Calu3 (cell line): ENCODE measurements at places on chromosomes 6 and 20. TPM values are rescaled to one million over a fixed set of nuclear protein-coding genes. Genes with fewer than 3 reads are reported as not detected.

SLC9A8 gene
- total RNA-seq = 30.0 and 31.7 TPM in 2 replicates

B3GAT2 gene
- 0.09 and 0.10 TPM in 2 replicates for total RNA-seq

PTGIS gene
- 0.26 and 0.29 TPM in 2 replicates for total RNA-seq

MATN4 gene
- total RNA-seq = 0.17 and 0.29 TPM in 2 replicates

SRSF12 gene
- 1.7 and 1.8 TPM in 2 replicates for total RNA-seq
